ENCODE measurements at places on chromosomes 1 and 21.

DNA sequence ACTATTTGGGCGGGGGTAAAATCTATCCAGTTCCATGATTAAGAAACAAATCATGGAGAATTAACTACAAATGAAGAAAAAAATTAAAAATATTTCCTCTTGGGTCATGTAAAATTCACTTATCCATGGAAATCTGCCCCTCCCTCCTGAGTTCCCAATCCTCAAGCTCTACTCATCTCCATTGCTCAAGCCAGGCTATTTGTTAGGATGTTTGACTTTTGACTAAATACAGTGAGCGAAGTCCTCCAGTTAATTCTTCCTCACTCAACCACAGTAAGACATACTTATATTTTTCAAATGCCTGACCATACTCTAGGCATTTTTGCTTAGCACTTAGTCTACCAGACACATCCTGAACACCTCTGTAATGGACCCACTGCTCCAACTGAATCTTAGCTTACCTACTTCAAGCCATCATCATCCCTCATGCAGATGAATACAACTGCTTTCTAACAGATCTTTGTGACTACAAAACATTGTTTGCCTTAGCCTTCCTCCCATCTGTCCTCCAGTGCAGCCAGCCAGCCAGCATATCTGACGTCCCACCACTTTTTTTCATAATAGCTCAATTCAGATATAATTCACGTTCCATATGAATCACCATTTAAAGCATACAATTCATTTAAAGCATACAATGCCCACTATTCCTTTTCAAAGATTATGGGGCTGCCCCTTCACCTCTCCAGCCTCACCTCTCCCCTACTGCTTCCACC, 154.2 kb downstream of the RERE start:
- DNase-seq = no peak

DNA sequence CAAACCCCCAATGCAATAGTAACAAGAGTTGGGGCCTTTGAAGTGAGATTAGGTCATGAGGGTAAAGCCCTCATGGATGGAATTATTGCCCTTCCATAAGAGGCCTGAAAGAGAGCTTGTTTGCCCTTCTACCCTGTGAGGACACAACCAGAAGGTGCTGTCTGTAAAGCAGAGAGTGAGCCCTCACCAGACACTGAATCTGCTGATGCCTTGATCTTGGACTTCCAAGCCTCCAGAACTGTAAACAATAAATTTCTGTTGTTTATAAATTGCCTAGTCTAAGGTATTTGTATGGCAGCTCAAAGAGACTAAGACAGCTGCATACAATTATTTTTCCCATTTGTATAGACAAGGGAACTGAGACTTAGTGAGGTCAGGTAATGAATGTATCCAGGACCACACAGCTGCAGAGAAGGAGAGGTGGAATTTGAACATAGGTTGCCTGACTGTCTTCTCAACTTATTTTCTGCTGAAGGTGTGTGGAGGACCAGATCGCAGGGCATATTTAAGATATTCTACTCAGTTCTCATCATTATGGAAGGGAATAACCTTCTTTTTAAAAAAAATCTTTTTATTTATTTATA, 18.7 kb downstream of the IL23R start:
- no peak for DNase-seq

- no peak for DNase-seq
Measured at GRCh38 chr1:186420923-186421322, 40.0 kb downstream of the PDC start.

DNA sequence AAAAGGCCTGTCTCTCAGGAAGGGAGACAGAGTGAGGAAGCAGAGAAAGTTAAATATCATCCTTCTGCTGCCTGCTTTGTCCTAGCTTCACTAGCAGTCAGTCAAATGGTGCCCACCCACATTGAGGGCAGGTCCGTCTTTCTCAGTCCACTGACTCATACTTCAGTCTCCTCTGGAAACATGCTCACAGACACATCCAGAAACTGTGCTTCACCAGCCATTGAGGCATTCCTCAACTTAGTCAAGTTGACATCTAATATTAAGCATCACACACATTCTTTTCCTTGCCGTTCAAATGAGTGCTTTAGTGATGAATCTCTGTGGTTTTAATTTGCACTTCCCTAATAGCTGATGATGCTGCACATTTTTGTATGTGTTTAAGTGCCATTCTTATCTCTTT, 777.8 kb upstream of the PRMT6 start:
- no peak for DNase-seq

- no peak for DNase-seq
Measured at GRCh38 chr1:199522338-199522737, 505.2 kb upstream of the NR5A2 start.

DNA sequence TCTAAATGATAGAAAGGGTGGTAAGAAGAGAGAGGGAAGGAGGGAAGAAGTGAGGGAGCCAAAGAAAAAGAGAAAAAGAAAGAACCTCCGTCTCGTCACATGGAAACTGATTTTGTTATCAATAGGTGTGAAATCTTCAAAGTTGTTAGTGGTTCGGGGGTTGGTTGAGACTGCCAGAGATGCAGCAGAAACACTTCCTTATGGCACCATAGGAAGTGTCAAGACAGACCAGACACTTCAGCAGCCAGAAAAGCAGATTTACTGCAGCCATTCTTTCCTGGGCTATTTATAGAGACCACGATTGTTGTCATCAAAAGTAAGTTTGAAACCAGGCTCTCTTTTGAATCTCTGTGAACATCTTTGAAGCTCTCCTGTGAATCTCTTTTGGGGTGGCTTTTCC, 150.5 kb downstream of the PLPPR5 start:
- DNase-seq = no peak

DNA sequence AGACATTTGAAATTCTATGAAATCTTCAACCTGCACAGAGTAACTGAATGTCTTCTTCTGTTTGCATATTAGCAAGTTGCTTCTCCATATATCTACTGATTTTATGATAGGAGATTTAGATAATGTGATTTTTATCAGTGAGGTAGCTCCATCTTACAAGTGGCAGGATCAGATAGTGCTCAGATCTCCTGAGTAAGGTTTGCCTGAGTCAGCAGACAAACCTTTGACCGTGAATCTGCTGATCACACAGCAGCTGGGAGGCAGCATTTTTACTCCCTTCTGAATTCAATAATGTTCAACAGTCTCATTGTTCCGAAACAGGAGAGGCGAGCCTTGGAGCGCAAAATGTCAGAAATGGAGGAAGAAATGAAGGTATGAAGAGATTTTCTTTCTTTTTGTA, 141.4 kb downstream of the SYT2 start:
- no peak for DNase-seq

- DNase-seq = no peak
Measured at GRCh38 chr1:19068639-19069276, 112.3 kb upstream of the IFFO2 start.

DNA sequence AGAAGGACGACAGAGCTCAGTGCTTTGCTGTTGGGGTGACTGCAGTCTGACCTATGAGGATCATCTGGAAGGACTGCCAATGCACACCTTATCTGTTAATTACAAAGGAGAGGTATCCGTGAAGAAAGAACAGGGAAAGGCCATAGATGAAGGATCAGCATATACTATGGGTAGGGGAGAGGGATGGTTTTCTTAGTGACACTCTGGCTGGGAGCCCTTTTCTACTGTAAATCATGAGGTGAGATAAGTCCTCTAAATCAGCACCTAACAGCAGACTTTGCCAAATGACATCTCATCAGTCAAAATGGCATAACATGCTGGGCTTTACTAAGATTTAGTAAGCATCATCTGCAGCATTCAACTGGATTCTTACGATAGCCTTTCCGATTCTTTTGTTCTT, 100.0 kb downstream of the PLPPR5 start:
- no peak for DNase-seq

DNA sequence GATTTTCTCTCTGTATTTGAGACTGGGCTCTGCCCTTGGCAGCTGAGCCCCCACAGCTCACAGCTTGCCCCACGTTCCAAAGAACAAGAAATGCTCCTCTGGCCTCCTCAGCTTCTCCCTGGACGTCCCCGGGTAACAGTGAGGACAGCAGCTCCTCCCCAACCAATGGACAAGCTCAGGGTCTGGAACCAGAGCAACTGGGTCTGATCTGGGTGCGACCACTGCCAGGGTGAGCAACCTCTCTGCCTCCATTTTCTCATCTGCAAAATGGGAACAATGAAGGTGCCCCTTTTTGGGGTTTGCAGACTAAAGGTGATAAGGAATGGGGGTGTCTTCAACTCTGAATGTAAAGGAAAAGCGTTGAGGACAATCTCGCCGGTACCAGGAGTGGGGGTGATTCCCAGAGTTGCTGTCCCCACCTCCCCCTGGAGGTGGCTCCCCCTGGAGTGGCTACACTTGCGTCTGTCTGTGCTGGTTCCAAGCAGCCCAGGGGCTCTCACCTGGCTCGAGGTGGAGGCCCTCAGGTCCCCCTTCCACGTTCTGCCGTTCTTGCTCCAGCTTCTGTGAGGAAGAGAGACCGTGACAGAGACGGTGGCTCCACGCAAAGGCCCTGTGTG, 6.9 kb downstream of the C21orf58 start:
- no peak for DNase-seq

GRCh38 chr1:228782662-228783417, 47.6 kb downstream of the RHOU start:
- DNase-seq = no peak

DNA sequence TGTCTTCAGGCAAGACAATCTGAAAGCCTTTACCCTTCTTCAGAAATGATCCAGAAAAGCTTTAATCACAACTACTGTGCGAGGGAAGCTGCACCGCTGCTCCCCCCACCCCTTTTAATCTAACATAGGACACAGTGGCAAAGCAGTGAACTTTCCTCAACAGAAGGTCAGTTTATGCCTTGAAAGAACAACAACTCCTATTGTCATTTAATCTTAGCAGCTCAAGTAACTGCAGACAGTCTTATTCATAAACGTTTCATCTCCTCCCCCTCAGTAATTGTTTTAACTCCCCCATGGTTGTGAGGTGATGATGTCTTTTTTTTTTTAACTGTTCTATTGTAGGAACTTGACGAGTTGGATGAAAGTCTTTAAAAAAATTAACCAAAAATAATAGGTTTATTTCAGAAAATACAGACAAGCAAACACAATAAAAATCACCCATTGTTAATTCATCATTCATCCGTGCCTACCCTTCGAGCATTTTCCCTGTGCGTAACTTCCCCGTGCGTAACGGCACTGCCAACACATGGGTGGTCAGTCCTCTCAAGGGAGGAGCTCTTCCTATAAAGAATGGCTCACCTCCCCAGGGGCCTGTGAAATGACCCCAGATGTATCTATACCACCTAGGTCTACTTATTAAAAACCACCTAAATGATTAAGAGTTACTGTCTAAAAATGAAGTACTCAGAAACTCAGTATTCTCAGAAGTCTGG, 3.3 kb upstream of the ADAR start:
- DNase-seq = no peak

GRCh38 chr1:48329486-48329885, 107.0 kb downstream of the SLC5A9 start:
- DNase-seq = no peak

DNA sequence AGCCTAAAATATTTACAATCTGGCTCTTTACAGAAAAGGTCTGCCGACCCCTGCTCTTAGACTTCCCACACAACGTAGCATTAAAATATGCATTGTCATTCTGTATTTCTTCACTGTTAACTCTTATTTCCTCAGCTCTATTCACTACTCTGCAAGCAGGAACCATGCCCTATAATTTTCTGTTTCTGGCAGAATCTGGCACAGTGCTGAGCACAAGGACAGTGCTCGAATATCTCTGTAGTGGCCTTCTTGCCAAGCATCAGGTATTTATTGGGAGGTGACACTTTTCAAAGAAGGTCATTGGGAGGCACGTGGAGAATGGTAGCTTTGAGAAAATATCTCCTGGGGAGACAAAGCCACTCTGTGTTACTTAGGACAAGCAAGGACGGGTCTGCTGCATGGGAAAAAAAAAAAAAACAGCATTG, 77.9 kb downstream of the PSMG1 start:
- peak; percentile 70 for DNase-seq

DNA sequence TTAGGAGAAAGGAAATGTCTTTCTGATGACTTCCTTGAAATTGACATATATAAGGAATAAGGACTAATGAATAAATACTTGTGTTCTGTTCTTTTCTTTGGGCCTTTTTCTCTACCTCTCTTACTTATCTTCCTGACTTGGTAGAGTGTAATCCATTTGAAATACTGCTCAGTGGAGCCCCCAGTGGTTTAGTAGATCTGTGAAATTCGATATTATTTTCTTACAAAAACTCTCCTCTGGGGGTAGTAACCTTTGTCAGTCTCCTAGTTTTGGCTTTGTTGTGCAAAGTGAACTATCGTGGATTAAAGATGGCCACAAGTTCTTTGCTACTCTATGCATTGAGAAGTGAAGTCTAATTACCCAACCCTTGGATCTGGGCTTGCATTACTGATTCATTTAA, 48.8 kb downstream of the DUSP10 start:
- DNase-seq = no peak

- no peak for DNase-seq
Measured at GRCh38 chr1:115793162-115793561, 24.6 kb upstream of the CASQ2 start.

GRCh38 chr1:210328032-210328745, 513 bp upstream of the HHAT start:
- DNase-seq = peak; percentile 7

DNA sequence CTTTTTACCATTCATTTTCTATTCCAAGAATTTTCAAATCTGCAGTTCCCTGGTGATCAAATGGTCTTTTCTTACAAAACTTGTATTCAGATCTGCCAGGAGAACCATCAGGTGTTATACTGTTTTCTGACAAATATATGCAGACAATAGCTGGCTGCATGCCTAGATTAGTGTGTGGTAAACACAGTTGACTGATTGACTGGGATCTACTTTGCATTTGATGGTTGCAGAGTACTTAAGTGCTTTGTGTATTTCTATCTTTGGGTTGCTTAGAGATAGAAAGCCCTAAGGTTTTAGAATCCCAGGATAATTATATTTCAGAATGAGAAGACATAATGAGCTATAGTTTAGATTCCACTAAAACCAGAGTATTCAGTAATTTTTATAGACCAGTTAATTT, 102.0 kb upstream of the CHODL start:
- no peak for DNase-seq

- peak; percentile 82 for DNase-seq
Measured at GRCh38 chr21:25568246-25568645, 39.0 kb downstream of the MRPL39 start.

DNA sequence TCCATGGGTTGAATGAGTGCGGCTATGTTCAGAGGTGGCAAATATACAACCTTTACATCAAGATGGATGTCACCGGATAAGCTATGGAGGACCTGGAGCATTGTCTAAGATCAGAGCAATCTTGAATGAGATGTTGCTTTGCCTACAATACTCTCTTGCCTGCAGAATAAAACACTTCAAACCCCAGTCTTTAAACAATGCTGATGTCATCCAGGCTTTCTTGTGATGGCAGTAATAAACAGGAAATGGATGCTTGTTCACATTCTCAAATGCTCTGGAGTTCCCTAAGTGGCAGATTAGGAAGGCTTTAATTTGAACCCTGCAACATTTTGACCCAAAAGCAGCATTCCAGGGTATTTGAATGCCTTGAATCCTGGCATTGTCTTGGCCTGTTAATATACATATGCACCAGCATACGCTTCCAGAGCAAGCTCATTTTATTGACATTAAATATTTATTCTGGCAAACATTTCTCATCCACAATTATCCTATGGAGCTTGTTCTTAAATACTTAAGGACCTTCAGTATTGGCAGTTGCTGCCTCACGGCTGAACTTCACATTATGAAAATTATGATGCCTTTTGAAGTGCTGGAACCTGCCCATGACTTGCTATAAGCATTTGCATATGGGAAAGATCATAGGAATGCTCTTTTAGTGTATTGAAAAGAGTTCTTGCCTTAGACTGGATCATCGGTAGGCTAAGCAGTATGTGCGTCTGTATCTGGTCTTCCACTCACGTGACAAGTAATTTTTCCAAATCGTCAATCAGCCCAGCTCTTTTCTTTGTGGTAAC, 422.7 kb downstream of the SIPA1L2 start:
- DNase-seq = no peak
